ENCODE measurements at places on chromosomes 3 and 15. TPM values are rescaled to one million over a fixed set of nuclear protein-coding genes. Genes with fewer than 3 reads are reported as not detected.

The AMOTL2 gene
- 0.32 TPM for total RNA-seq

The DAPK2 gene
- 1.3 TPM for total RNA-seq

DNA sequence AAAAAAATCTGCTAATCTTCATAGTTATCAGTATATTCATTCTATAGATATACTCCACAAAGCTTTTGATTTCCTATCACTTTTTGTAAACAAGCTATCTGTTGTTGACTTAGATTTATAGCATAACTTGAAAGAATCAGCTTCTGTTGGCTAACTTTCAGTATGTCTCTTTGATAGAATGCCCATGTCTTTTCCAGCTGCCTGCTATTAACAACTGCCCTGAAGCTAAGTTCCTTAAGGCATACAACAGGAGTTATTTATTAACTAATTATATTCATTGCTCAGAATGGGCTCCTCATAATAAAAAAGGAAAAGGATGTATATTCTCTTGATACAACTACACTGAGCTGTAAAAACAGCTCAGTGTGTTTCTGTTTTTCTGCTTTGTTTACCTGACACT lies 293.9 kb downstream of the TUSC7 start:
- DNase-seq, result no peak
- H3K4me3 ChIP-seq, result no peak overlapping the region
- H3K27me3 ChIP-seq, result no peaks in the 10 kb centered on the region
- H3K27ac ChIP-seq, result no peak overlapping the region

- no peak overlapping the region for H3K27ac ChIP-seq
- no peaks in the 10 kb centered on the region for H3K4me1 ChIP-seq
- H3K36me3 ChIP-seq, result no peaks in the 10 kb centered on the region
Measured at GRCh38 chr3:181872887-181873286, 161.2 kb downstream of the SOX2 start.

Measured in activated CD4-positive, alpha-beta T cell treated with anti-CD3 and anti-CD28 coated beads for 36 hours (primary cell).